ENCODE measurements at places on chromosomes 4 and X.
A peak's percentile ranks its signal among the peaks of the same experiment; 100 is the strongest.

- DNase-seq: no peak
Observed at GRCh38 chr4:145496292-145496691, 14.6 kb downstream of the SMAD1 start.

DNA sequence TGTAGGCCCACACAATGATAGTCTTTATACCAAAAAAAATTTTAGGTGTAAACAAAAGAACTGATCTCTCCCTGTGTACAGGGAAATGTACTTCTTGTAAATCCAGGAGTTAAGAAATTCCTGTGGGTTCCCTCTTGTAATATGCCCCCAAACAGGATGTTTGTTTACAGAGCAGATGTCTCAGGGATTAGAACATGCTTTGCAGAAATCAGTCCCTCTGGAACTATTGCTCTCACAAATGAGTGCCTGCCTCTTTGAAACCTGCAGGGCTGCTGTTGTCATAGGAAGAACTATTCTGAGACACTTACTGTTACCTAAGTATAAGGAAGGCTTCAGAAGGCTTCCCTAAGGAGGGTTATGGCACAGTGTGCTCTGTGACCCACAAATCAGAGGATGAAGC lies 35.6 kb downstream of the PAK3 start:
- no peak for DNase-seq

DNA sequence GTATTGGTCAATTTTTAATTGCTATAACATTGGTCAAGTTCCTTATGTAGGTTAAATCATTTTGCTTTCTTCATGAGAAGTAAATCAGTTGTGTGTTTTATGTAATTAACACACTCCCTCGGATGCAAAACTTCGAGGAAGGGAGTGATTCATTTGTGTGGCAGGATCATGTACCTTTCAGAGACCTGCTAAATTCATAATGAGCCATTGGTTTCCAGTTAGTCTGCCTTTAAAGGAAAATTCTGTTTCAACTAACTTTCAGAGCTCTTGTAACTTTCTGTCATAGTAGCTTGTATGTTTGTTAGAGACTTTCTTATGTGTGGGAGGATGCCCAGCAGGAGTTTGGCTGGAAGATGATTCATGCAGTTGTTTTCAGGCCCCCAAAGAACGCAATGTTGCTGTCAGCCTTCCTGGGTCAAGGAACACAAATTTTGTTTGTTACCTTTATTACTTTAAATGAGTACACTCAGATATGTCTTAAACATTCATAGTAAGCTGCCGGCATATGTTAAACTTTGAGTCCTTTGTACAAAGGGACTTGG lies 72.1 kb downstream of the GPR101 start:
- no peak for DNase-seq

- DNase-seq: peak; percentile 41
Observed at GRCh38 chrX:10077425-10078188, 79.2 kb upstream of the CLCN4 start.

GRCh38 chr4:87451537-87451936 lies 29.2 kb downstream of the NUDT9 start:
- no peak for DNase-seq

- DNase-seq: no peak
Observed at GRCh38 chr4:2859514-2859913, 15.9 kb downstream of the ADD1 start.

DNA sequence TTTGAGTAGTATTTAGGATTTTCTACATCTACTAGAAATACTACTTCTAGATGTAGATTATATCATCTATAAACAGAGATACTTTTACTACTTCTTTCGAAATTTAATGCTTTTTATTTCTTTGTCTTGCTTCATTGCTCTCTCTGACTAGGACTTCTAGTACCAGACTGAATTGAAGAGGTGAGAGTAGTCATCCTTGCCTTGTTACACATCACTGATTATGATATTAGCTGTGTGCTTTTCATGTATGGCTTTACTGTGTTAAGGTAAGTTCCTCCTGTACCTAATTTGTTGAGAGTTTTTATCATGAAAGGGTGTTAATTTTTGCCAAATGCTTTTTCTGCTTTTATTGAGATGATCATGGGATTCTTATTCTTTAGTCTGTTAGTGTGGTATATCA lies 19.6 kb upstream of the IL2 start:
- no peak for DNase-seq

DNA sequence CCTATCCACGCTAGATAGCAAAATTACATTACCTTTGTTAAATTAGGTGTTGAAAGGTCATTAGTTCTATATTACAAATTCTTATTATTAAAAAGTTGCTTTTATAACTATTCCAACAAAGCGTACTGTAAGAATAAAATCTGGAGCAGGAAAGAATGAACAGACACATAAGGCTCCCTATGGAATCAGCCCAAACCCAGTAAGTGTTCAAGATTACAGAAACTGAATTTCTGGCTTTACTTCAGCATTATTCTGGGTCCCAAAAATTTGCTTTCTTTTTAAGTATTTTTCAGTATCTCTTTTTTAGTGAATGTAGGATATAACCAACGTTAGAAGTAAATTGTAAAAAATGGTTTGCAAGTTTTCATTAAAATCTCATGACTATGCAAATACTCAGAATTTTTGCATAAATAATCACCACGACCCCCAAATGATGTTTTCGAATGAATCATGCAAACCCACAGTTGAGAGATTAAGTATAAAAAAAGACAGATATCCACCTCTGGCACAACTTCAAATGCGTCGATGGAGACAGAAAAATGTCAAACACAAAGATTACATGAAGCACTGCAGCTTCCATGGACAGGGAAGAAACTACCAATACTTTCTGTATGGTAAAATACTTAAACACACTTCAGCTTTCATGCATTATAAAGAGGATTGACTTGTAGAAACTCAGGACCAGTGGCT lies 238.5 kb downstream of the RASL11B start:
- DNase-seq: no peak

GRCh38 chrX:51891821-51892551 lies 1.4 kb upstream of the MAGED1 start:
- DNase-seq: peak; percentile 11

DNA sequence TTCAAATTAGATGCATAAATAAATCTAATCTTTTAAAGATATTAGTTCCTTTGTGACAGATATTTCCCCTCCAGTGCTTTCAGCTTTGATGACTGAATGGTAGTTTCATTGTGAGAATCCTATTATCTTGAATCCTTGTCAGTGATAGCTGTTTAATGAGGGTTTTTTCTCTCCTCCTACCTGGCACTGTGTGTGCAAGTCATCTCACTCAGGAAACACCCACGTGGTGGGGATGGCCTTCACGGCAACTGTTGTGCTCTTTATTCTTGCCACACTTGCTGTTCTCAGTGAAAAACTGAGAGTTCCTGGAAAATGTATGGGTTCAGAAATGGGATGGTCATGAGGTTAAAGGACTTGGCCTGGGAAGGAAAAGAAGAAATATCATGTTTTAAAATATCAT lies 129.9 kb downstream of the SPRY1 start:
- DNase-seq: no peak

- peak; percentile 33 for DNase-seq
Observed at GRCh38 chr4:4502694-4503311, 39.0 kb downstream of the STX18 start.

- peak; percentile 19 for DNase-seq
Observed at GRCh38 chrX:1507511-1508463, 29.2 kb downstream of the P2RY8 start.

DNA sequence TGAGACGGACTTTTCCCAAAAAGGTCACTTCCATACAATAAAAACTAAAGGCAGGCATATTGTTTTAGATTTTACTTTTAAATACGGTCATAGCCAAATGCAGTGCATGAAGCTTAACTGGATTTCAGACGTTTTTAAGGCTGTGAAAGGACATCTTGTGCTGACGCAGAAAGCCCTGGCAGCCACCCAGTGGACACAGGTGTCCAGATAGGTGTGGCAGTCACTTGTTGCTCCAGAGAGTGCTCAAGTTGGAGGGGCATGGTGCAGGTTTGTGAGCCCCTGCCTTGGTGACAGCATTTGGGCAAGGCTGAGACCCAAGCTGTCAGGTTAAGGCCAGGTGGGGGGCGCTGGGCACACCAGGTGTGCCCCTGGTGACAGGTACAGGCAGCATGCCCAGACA lies 135.8 kb upstream of the TBL1X start:
- DNase-seq: no peak

Data from CD4-positive, alpha-beta T cell treated with Interleukin-17A for 4 hours (primary cell).